Midbrain (tissue), 1 donor: ENCODE measurements at places on chromosomes 11 and 22.

DNA sequence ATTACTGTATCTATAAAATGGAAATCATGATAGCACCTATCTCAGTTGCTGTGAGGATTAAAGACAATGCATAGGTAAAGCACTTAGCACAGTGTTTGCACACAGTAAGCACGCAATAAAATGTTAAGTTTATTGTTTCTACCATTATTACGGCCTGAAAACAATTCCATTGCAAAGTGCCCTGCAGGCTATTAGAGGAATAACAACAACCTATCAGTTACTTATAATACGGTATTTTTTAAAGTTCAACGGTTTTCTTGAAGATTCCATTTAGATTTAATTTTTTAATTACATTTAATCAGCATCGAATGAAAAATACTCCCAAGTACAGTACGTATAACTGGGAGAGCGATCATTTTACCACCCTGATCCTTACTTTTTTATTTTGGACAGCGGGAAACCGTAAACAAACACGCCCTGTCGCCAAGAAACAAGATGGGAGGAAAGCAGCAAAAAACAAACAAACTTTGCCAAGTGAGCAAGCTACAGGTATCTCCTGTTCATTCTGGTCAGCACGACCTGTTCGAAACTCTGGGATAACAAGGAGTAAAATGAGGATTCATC lies 893 bp downstream of the SLC36A4 start:
- DNase-seq = no peak

- DNase-seq = no peak
These were observed 500 bp upstream of the ADSL start for GRCh38 chr22:40345815-40346184.

DNA sequence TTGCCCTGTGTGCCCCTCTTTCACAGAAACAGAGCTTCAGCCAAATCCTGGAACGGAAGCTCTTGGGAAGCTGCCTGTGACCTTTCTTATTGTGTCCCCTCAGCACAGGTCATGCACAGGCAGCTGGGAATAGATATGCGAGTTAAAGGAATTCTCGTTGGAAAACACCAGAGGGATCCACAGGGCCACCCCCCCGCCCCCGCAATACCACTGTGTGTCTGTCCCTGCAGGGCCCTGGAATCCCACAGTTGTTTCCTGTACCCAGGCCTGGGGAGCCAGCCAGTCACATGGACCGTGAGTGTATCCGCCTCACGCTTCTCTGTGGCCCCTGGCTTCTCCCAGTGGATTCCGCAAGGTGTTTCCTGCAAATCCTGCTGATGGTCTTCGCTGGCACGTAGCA lies 29.0 kb downstream of the TIMP3 start:
- no peak for DNase-seq

DNA sequence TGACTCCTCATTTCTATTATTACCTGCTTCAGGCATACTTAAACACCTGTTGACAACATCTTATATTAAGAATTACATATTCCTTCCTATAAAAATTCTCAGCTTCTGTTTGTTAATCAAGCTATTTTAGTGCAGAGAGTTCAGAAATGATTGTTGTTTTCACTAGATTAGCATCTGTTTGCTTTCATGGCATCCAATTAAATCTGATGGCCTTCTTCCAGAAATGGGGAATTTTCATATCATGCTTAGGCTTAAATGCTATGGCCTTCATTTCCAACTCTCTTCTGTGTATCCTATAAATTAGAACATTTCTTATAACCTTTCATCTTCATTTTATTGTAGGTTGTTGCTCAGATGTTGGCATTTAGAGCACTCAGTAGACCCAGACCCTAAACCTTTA lies 180.0 kb downstream of the WNT11 start:
- no peak for DNase-seq

GRCh38 chr11:110141812-110142211 lies 48.6 kb downstream of the ZC3H12C start:
- no peak for DNase-seq

- no peak for DNase-seq
These were observed 66.5 kb upstream of the CEP126 start for GRCh38 chr11:101848262-101848661.

DNA sequence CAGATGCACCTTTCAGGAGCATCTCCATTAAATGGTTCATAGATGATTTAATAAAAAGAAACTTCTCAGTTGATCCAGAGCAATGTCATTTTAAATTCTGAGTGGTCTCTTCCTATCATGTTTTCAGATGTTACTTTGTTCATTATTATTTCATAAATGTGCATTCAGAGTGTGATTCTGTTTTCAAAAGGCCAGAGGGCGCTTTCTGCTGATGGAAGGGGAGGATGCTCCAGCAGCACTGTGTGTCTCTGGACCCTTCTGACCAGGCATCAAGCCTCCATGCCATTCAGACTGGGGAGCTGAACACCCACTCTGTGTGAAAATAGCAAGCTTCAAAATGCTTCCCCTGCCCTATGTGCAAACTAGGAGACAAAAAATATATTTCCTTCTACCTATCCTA lies 23.9 kb upstream of the CRTAM start:
- DNase-seq = no peak

DNA sequence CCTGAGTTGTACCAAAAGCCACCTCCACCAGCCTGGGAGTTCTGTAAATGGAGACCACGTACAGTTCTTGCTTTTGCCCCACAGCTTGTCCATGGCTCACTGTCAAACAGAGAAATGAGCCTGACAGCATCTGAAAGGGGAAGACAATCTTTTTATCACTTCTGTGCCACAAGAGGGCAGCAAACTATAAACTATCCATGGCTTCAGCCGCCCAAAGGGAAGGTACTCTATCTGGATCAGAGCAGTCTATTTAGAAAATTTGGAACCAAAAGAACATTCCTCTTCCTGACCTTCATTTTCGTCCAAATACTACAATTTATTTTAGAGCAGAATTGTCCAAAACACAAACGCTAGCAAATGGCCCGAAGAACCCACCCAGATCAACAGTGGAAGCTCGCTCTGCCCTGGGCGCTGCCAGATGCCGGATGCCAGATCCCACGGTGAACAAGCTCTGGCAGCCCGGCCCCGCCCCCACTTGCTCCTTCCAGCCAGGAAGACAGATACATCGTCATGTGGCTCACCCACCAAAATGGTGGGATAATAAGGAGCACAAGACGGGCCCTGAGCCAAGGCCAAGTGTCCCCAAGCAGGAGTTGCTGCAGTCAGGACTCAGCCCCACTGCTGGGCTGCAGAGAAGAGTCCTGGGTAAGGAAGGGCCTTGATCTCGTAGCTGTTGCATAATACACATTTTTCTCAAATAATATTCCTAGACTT lies 23.9 kb upstream of the SCGB1A1 start:
- DNase-seq = peak; percentile 84

DNA sequence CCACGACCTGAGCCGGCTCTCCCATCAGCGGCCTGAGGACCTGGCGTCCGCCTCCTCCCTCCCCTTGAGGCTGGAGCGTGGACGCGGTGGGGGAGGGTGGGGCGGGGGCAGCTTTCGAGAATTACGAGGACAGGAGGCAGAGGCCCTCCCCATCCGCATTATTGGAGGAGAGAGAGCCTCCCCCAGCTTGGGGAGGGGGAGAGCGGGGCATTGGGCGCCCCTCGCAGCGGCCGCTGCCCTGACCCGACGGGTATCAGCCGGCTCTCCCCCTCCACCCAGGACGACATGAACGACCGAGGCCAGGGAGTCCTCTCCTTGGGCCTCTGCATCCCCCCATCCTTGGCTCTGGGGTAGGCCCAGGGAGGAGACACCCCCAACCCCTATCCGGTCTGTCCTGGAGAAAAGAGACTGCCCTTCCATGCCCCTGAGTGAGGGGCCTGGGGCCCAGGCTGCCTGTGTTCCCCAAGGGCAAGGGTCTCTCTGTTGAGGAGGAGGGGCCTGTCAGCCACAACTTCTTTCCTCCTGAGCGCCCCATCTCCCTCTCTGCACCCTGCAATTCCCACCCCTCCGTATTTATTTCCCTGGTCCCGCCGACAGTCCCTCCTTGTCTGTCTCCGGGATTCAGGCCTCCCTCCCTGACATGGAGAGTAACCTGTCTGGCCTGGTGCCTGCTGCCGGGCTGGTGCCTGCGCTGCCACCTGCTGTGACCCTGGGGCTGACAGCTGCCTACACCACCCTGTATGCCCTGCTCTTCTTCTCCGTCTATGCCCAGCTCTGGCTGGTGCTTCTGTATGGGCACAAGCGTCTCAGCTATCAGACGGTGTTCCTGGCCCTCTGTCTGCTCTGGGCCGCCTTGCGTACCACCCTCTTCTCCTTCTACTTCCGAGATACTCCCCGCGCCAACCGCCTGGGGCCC lies 495 bp downstream of the GPR137 start:
- no peak for DNase-seq

DNA sequence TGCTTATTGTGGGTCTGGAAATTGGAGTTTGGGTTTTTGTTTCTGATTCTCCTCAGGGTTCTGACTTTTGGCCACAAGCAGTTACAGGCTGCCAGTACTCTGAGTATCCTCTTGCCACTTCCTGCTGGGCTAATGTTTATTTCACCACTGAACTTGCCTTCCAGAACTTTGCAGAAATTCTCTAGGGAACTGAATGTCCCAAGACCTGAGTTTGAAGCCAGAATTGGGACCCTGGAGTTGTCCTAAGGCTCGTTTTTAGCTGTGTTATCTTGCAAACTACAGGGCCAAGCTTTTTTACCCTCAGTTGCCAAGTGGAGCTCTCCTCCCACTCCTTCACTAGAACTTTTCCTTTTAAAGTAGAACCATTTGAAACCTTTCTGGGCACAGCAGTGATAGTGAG lies 89.9 kb downstream of the FAT3 start:
- peak; percentile 16 for DNase-seq

DNA sequence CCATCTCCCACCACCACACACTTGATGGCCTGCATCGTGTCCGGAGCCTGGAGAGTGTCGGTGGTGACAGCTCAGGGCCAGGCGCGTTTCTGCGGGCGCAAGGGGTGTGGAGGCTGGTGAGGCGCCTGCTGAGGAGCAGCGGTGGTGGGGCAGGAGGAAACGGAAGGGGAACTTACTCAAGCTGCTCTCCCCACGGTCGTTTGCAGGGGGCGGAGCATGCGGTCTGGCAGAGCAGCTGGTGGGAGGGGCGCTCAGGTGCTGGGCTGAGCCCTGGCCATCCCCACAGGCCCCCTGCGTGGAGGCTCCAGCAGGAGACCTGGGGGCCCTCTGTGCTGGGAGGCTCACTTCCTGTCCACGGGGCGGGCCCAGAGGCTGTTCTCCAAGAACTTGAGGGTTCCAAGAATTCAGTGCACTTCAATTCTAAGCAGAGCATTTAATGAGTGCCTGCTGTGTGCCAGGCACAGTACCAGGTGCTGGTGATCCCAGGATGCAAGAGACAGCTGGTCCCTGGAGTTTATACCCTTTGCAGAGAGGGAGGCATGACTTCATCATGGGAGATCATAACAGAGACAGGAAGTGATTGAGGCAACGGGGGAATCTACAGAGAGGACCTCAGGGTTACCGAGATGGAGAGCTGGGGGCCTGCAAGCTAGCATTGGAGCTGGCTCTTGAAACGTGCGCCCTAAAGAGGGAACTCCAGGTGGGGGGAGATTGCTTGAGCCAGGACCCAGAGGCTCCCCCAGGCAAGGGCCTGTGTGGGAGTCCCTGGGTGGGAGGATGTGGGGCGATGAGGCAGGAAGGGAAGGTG lies at the start of gene RAC2:
TSS of gene RAC2 (minus strand) at position 156 of the 808 bp plus-strand sequence. CDS start at position 35, 121 bp downstream.
- DNase-seq = no peak

GRCh38 chr11:97234016-97234415 lies 844.2 kb downstream of the JRKL start:
- no peak for DNase-seq

DNA sequence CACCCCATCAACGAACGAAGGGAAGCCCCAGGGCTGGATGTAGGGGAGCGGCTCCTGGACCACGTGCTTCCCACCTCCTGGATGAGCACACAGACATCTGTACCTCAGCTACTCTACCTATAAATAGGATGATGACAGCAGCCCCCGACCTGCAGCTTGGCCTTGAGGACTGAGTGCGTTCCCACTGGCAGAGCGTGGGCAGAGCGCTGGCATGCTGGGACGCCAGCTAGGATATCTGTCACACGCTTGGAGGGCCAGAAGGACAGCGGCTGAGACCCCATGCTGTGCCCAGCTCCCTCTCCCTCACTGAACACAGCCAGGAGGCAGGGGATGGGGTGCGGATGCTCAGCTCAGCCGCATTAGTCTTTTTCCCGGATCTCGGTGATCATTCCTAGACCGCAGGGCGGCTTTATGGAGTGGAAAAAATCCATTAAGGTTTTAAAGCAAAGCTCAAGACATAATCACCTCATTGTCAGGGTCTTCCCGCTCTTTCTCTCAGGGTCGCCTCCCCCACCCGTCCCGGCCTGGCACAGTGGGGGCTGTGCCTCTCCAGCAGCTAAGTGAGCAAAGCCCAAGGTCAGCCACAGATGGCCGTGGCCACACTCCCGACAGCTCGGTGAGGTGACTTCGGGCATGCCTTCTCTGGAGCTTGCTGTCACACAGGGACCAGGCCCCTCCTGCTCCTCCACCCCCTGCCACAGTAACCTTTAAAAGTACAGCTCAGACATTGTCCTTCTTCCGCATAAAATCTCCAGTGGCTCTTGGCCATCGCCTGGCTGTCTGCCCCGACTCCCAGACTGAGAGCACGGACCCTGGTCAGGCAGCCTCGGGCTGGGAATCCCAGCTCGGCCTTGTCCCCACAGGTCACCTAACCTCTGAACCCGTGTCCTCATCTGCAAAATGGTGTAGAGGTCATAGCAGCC lies 69.6 kb upstream of the SHISAL1 start:
- no peak for DNase-seq

DNA sequence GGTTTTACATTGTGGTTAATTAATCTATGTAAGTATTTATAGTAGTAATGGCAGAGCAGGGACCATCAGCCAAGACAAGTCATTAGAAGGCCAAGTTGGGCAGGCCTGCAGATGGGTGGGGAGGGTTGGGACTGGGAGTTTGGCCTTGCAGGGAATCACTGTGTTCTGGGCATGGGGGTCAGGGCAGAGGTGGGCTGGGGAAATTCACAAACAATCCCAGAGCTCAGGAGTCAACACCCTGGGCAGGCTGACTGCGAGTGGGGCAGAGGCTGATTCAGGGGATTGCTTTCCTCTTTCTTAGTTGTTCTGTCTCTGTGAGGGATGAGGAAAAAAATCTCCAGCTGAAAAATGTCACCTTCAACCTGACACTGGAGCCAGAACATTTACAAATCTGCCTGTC lies 322.5 kb downstream of the NTM start:
- no peak for DNase-seq

DNA sequence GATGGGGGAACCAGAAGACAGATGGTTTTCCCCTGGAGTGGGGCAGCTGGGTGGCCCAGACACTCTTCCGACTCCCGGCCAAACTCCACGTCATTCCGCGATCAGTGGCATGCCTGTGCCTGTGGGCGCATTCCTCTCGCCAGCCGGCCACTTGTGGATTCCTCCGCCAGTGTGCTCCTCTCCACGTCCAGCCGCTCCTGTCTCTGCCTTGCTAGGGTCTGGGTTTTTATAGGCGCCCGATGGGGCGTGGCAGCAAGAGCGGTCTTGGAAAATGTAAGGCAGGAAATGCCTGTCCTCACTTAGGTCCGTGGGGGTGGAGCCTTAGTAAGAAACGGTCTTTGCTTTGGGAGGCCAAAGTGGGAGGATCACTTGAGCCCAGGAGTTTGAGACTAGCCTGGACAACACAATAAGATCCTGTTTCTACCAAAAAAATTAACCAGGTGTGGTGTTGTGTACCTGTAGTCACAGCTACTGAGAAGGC lies 81.6 kb upstream of the SEPTIN5 start:
- no peak for DNase-seq

GRCh38 chr11:36265793-36266628 lies 23.2 kb downstream of the COMMD9 start:
- peak; percentile 47 for DNase-seq

- peak; percentile 47 for DNase-seq
These were observed 4.2 kb upstream of the OSM start for GRCh38 chr22:30270832-30271231.

GRCh38 chr11:73185680-73186293 lies 32.3 kb upstream of the P2RY2 start:
- DNase-seq = no peak

- no peak for DNase-seq
These were observed 85.6 kb upstream of the EED start for GRCh38 chr11:86158704-86159580.
